Activated CD4-positive, alpha-beta T cell treated with anti-CD3 and anti-CD28 coated beads for 24 hours (primary cell): ENCODE measurements at places on chromosomes 4 and X.

DNA sequence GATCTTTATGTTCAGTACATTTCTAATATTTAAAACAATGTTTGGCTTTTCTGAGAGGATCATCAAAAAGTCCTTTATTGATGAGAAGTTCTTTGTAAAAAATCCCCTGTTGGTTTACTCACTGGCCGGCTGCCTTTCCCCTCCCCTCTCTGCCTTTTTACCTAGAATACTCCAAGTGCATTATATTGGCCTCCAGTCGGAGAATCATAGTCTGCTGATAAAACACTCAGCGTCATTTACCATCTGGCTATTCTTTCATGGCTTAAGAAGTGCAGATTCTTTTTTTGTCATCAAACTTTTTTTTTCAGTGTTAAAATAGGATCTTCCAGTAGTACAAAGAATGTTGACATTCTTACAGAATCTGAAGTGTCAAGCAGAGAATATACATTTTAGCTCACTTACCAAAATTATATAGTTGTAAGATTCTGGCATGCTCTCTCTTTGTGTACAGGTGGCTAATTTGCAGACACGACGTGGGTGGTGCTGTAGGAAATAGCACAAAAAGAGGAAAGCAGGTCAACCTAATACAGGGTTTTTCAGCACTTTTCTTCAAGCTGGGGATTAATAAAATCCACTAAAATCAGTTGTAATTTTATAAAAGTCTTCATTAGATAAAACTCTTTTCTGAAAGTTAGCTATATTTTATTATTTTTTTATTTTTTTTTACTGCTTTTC, 731.8 kb downstream of the KCTD8 start:
- no peak for DNase-seq

- no peak for DNase-seq
Observed at GRCh38 chr4:147724468-147725201, 7.3 kb upstream of the ARHGAP10 start.

DNA sequence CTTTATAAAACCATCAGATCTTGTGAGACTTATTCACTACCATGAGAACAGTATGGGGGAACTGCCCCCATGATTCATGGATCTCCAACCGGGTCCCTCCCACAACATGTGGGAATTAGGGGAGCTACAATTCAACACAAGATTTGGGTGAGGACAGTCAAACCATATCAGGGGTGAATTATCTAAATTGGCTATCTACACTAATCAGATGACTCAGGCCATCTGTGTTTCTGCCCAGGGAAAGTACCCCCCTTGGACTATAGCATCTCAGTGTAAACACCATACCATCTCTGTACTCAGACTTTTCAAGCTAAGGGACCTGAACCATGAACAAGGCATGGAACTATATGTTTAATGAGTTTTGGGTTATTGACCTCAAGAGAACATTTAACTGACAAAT, 76.8 kb downstream of the LNX1 start:
- no peak for DNase-seq

GRCh38 chr4:80309294-80310004, 26.1 kb upstream of the CFAP299 start:
- DNase-seq, result no peak

DNA sequence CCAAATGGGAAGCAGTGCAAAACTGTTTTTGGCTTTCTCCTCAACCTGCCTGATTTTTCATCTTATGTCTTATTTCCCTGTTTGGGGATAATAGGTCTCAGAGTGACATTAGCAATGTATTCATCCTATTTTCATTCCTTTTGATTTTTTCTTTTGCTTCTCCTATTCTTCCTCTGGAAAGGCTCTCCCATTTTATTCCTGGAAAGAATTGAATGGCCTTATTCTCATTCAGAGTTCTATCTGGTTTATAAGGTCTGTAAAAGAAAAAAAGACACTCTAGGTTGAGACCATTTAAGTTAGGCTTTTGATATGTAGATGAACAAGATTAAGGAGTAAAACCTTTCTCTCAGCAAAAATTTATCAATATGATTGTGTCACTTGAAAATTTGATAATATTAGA, 27.8 kb upstream of the ALB start:
- DNase-seq, result no peak

DNA sequence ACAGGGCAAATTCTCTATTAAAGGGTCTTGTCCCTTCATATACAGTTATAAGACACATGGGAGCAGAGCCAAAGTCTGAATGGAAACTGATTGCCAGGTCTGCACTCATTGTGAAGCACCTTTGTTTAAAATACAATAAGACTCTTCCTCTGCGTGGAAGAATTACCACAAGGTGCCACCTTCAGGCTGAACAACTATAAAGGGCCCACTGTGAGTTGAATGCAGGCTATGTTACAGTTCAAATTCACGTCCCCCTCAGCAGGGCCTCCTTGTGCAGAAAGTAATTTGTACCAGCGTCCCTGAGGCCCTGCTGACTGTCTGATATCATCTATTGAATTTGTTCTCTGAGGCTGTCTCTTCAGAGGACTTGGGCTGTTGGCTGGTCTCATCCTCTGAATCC, 225.8 kb upstream of the TEX13C start:
- DNase-seq, result no peak

DNA sequence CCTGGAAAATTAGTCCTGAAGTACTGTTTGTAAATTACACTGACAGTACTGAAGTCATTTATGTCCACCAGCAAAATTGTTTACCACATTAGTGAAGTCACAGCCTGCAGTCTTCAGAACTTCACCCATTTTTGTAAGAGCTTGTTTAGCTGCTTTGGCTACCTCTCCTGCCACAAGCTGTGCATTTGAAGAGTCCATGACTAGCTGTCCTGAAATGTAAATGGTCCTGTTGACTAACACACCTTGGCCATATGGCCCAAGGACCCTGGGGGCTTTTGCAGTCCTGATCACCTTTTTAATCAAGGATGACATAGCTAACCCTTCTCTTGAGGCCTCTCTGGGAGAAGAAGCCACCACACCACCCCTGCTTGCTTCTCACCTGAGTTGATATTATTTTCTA, 21.4 kb upstream of the ZNF518B start:
- no peak for DNase-seq

DNA sequence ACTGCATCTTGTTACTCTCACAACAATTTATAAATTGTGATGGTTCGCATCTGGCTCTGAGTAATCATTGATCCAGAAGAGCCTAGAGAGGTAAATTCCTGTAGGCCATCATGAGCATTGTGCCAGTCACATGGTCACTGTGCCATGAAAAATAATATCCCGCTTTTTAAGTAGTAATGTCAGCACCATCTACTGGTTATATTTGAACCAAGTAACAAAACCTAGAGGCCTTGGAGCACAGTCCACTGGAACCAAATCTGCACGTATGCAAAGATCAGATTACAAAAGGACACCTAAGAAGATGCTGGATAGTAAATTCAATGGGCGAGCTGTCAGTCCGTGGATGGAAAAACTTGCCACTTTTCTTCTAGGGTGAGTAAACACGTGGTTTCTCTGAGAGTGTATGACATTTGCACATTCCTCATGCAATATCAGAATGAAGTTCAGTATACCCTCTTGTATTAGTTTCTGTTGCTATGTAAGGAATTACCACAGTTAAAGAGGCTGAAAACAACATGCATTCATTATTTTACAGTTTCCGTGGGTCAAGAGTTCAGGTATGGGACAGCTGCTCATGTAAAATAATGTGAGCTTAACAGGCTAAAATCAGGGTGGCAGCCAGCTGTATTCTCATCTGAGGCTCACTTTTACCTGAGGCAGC, 26.8 kb downstream of the FAM114A1 start:
- no peak for DNase-seq

DNA sequence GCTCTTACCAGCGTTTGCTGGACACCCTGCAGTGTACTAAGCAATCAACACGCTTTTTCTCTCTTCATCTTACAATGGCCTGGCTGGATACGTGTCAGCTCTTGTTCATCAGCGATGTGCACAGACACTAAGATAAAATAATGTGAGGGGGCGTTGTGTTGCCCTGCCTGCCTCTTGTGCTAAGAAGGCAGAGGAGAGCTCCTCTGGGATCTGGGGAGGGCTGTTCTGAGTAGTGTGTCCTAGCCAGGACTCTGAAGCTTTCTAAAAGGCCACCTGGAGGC, 49.7 kb downstream of the NELFA start:
- no peak for DNase-seq

- no peak for DNase-seq
Observed at GRCh38 chr4:102759831-102760644, 730 bp downstream of the MANBA start.

GRCh38 chr4:169345316-169345721, 74.6 kb upstream of the SH3RF1 start:
- DNase-seq, result no peak

DNA sequence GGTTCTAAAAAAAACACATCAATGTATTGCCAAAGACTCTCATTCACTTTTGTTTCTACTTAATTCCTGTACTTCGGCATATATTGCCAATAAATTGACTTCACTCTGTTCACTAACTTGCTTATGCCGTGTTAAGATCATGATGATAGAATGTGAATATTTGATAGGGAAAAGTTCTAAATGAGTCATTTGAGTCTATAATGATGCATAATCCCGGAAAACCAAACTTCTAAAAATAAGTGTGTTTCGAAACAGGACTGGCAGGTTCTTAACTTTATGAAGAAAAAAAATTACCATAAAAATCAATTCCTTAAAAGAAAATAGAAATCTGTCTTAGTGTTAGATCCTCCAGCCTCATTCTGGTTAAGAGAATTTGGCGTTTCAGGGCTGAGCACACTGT, 387.5 kb upstream of the FTHL17 start:
- no peak for DNase-seq

- no peak for DNase-seq
Observed at GRCh38 chr4:91058345-91058744, 931.2 kb downstream of the CCSER1 start.

DNA sequence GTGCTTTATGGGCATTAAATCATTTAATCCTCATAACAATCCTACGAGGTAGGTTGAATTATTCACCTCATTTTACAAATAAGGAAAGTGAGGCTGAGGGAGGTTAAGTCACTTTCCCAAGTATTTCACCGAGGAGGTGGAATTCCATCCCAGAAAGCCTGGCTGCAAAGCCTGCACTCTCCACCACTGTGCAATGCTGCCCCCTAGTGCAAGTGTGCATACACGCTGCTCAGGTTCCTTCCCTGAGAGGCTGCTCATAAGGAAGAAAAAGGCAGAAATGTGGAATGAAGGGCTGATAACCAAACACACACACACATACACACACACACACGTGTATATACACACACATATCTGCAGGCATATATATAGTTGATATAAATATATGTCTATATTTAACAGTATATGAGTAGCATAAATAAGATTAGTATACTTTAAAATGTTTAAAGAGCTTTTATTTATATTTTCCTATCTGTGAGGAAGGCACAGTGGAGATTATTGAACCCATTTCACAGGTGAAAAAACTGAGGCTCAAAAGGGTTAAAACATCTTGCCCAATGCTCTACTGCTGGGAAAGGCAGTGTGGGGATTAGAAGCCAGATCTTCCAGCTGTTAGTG, 714.5 kb upstream of the TENM3 start:
- DNase-seq, result no peak

GRCh38 chr4:110550260-110550659, 72.6 kb downstream of the PITX2 start:
- no peak for DNase-seq

GRCh38 chr4:42280327-42281095, 116.8 kb upstream of the SHISA3 start:
- no peak for DNase-seq

DNA sequence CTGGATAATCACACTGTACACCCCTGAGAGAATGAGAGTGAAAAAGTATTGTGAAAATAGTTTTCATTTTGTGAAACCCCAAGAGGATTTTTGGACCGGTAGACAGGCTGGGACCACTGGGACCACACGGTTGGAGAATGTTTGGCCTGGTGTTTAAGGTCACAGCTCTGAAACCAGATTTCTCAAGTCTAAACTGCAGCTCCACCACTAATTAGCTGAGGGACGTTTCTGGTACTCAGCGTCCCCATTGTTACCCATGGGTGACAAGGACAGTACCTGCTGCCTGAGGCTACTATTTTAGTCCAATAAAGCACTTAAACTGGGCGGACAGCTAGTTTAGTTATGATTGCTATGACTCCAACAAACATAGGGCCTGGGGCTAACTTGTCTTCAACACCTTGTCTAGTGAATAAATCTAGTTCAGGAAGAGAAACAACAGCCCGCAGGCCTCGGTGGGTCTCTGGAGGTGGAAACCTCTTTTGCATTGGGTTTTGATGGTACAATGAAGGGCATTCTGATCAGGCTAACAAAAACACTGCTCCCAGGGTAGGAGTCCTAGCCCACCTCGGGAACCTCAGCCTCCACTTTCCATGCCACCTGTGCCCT, 509 bp upstream of the USP11 start:
- DNase-seq, result no peak

- DNase-seq, result no peak
Observed at GRCh38 chr4:17812801-17813200, 2.0 kb downstream of the NCAPG start.

GRCh38 chr4:184620212-184620867, 28.9 kb downstream of the CASP3 start:
- no peak for DNase-seq

DNA sequence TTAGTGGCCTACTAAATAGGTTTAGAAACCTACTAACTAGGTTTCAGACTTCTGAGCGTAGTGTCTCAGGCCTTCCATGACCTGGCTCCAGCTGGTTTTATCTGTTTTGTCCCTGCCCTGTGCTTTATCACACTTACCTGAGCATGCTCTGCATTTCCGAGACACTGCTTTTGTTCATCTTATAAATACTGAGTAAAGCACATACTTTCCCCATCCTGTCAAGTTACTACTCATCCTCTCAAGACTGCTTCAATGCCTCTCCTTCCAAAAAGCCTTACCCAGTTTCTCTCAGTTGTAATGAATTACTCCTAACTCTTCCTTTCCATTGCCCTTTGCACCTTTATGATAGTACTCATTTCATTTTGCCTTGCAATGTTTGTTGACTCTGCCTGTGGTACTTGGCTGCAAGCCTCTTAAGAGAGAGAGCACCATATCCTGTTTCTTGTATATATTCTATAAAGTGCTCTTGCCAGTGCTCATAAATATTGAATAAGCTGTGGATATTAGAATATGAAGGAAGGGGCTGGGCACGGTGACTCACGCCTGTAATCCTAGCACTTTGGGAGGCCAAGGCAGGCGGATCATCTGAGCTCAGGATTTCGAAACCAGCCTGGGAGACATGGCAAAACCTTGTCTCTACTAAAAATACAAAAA, 34.4 kb downstream of the SLAIN2 start:
- no peak for DNase-seq

DNA sequence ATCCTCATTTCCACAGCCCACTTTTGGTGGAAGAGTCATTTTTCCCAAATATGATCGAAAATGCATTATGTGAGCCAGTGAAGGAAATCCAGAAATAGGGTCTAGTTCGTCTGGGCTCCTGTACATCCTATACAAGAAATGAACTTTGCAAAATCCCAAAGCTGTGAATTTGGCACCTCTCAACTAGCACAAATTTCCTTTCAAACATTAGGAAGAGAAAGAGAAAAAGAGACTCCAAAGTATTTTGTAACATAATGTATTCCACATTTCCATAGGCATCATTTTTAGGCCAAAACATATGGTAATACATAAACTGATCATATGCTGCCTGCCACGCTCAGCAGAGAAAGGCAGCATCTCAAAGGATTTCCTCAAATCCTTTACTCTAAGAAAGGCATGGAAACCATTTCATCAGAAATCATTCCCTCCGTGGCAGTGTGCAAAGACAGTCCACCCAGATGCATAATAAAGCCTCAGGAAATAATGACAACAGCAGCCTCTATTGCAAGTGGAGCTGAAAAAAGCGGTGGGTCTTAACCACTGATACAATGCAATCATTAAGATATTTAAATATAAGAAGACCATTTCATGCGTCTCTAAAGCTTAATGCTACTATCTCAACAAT, 56.8 kb downstream of the ANOS1 start:
- DNase-seq, result no peak

- no peak for DNase-seq
Observed at GRCh38 chr4:152363086-152363485, 172.8 kb downstream of the FBXW7 start.

GRCh38 chrX:130111220-130112154, 1.2 kb upstream of the ELF4 start:
- no peak for DNase-seq
